Activated CD8-positive, alpha-beta memory T cell treated with anti-CD3 and anti-CD28 coated beads for 36 hours (primary cell): ENCODE measurements at places on chromosomes 12 and 14. TPM values are rescaled to one million over a fixed set of nuclear protein-coding genes. Genes with fewer than 3 reads are reported as not detected.

DENR gene
- 78.8 TPM for total RNA-seq

BCL11B gene
- total RNA-seq = 31.3 TPM

TBX3 gene
- total RNA-seq = not detected

RNASE3 gene
- not detected for total RNA-seq

SRSF5 gene
- 262 TPM for total RNA-seq

UBC gene
- 758 TPM for total RNA-seq

JPH4 gene
- total RNA-seq = 0.52 TPM

ESPL1 gene
- total RNA-seq = 59.6 TPM

SLCO1A2 gene
- not detected for total RNA-seq

AMIGO2 gene
- total RNA-seq = 16.3 TPM

UBR7 gene
- total RNA-seq = 37.7 TPM

MANSC1 gene
- 0.34 TPM for total RNA-seq

ERBB3 gene
- 1.1 TPM for total RNA-seq

CLEC9A gene
- total RNA-seq = not detected

KRT83 gene
- not detected for total RNA-seq

LRFN5 gene
- not detected for total RNA-seq

CACNA1C gene
- total RNA-seq = 0.04 TPM

GPR84 gene
- total RNA-seq = 0.11 TPM

FOS gene
- total RNA-seq = 4.3 TPM

CD27 gene
- 133 TPM for total RNA-seq

ACSM4 gene
- not detected for total RNA-seq

ALX1 gene
- not detected for total RNA-seq

PPP1CC gene
- total RNA-seq = 236 TPM

ENO2 gene
- total RNA-seq = 171 TPM

SOAT2 gene
- total RNA-seq = 1.5 TPM

SLC6A15 gene
- total RNA-seq = not detected

ANO4 gene
- total RNA-seq = not detected

GPR162 gene
- 0.21 TPM for total RNA-seq

OVCH1 gene
- not detected for total RNA-seq
